Stimulated activated CD4-positive, alpha-beta T cell treated with anti-CD3 and anti-CD28 coated beads, TNF-alpha, amount 100 ng/mL, for 4 hours (primary cell): ENCODE measurements at places on chromosomes 5 and 9.

DNA sequence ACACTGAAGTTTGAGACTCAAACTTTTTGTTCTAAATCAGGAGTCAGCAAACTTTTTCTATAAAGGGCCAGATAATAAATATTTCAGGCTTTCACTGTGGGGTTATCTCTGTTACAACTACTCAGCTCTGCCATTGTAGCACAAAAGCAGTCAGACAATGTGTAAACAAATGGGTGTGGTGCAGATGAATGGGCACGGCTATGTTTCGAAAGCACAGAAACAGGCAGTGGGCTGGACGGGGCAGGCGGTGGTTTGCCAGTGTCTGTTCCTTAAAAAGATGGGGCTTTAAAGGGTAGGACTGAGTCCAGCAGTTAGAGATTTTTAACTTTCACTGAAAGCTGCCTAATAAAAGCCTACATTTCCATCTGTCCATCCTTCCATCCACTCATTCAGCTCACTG is 48.9 kb downstream of the PFDN1 start:
- DNase-seq = no peak

GRCh38 chr9:137977571-137978261 is 100.1 kb downstream of the CACNA1B start:
- no peak for DNase-seq

DNA sequence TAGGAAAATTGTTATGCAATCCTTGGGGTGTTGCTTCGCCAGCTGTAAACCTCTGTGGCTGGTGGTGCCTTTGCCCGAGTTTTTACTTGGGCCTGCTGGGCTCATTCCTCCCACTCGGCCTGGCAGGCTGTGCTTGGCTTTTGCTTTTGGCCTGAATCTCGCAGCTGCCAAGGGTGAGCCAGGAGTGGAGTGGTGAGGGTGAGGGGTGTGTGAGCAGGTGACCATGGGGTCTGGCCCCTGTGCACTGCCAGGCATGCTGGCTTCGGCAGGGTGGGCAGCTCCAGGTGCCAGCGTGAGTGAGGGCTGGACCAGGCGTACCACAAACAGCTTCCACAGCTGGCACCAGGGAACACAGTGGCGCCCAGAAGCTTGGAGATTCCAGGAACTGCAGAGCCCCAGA is 12.6 kb upstream of the DHFR start:
- no peak for DNase-seq

DNA sequence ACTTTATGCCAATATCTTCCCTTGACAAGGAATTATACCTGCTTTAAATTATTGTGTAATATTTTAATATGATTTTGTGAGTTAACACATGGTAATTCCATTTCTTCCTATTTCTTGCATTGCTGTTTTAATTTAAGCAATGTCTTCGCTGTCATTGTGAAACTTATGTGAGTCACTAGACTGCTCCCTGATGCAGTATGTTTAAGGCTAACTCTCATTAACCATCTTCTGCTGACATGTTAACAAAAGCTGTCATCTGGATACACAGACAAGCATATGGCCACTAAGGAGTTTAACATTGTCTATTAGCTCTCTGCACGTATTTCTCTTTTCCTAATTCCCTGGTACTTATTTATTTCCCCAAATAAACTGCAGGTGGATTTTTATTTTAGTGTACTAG is 980.8 kb upstream of the CTNND2 start:
- no peak for DNase-seq

DNA sequence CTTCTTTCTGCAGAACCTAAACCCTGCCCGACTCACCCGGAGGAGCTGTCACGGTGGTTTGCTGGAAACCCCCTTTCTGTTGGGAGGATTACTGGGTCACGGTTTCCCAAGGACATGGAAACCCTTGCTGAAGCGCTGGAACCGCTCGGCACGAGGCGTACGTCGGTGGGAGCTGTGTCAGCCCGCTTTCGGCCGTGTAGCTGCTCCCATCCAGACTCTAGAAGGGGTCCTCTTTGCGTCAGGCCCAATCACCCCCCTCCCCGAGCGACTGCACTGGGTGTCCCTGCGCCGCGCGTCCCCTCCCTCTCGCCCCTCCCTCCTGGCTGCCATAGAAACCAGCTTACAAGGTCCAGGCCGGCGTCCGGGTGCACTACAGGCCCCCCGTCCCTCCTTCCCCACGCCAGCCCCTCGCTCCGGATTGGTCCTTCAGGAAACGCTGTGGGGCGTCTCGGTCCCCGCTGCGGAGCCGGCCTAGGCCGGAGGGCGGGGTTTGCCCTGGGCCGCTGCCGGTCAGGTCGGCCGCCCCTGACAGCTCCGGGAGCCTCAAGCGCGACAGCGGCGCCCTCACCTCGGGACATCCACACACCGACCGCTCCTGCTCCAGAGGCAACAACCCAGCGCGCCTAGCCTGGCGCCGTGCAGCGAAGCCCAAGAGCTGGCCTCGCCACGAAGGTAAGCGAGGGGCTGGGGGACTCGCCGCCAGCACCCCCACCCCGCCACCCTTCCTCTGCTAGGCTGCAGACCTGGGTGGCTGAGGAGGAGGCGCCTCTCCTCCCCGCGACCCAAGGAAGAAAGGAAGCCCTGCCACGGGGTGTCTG is at the start of gene NIM1K:
Gene NIM1K (plus strand): TSS at position 486 of the 818 bp plus-strand sequence. CDS start 53,551 bp downstream, outside the sequence.
- no peak for DNase-seq

DNA sequence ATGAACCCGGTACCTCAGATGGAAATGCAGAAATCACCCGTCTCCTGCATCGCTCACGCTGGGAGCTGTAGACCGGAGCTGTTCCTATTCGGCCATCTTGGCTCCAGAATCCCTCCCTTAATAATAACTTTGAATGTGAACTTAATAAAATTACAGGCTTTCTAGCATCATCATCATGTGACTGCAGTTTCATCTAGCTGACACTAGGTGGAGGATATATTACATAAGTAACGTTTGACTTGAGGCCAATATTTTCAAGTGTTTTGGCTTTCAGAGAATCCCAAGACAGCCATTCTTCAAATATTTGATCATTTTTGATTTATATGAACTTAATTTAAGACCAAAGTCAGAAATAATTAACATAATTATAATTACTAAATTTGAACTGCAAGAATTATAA is 474.9 kb upstream of the CDH10 start:
- no peak for DNase-seq

DNA sequence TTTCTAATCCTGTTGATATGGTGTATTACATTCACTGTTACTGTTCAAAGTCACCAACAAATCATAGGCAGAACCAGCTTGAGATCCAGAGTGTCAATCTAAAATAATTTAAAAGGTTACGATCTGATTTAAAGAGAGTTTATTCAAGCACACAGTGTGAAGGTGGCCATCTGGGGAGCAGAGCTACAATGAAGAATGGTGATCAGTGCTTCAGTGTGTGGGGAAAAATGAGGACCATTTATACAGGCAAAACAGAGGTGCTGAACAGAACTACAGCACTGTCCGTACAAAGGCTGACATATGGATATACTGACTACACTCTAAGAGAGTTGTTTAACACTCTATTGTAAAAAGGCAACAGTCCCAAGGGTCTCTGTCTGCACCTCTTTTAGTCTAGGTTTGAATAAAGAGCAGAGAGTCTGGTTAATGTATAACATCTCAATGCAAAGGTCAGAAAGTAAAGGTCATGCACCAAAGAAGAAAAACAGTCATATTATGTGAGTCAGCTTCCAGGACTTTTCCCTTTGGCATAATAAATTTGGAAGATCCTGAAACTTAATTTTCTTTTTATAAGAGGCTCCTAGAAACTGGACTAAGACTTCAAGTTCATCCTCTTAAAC is 29.7 kb upstream of the TDRD7 start:
- DNase-seq = no peak

DNA sequence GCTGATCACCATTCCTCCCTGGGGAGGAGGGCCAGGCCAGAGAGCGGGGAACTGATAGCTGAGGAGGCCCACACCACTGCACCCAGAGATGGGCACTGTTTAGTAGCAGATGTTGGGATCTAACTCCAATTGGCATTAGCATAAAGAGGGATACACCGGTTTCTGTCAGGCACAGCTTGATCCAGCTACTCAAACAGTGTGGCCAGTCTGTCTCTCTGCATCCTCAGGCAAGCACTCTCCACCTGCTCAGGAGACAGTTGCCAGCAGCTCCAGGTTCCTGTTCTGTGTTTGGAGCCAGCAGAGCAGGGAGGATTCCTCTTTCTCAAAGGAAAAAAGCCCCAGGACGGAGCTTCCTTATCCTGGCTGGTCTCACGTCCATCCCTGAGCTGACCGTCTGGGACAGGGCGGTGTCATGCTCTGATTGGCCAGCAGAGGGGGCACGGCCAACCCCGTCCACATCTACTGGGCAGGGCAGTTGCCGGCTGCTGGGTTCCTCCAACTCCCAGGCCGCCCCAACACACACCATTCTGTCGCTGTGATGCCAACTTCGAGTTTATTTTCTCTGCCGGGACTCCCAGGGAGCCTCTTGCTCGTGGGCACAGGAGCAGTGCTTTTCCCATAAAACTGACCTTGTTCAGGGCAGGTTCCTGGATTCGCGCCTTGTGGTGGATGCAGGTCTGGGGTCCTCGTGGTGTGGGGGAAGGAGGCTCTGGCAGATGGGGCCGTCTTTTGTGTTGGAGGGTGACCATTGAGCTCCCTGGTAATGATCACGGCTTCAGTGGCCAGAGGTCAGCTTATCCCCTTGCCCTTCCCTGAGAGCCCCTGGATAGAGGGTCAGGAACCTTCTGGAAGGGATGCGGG is 47.9 kb downstream of the COL5A1 start:
- no peak for DNase-seq

GRCh38 chr5:173764332-173765028 is 123.7 kb upstream of the CPEB4 start:
- DNase-seq = no peak

DNA sequence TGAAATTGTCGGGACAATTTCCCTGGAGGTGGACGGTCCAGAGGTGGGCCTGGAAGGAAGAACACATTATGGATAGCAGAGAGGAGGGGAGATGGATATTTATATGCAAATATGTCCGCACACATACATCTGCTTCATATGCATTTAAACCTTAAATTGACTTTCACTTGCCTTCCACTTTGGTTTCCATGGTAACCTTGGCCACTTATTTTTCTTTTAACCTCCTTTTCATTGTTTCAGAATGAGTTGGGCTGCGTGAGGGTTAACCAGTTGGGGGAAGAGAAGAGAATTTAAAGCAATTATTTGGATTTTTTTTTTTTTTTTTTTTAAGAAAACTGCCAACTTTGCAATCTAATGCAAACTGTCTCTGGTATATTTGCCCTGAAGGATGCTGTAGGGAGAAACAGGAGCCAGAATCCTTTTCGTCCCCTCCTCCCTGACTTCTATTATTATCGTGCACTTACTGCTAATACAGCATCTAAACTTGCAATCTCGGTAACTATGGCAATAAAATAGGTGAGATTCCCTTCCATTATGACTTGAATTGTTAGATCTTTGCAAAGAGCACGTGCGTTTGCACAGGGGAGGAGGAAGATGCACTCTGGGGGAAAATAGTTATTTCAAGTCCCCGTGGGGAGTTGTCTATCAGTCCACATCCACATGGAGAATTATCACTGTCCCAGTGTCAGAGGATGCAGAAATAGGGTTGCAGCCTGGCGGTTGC is 35.6 kb downstream of the TLR4 start:
- no peak for DNase-seq

DNA sequence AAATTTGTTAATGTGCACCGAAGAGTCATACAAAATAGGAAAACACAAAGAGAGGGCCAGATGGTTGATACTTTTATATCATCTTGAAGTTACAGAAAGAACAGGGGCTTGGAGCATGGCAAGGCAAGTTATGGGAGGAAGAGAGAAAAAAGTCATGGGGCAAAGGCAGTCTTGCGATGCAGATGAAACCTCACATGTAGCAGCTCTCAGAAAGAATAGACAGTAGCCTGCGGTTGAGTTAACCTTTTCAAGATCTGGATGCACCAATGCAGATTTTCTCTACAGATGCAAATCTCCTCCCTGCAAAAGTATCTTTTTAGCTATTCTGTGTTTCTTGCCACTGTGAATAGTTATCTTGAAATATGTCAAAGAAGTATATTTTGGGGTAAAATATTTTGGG is 243.9 kb downstream of the TMEM167A start:
- no peak for DNase-seq

- DNase-seq = no peak
Observed at GRCh38 chr5:160369990-160370712, at the start of gene C1QTNF2. C1QTNF2 (minus strand) TSS chr5:160370626; CDS start chr5:160355011, 15,615 bp downstream.

GRCh38 chr9:2465921-2466460 is 155.6 kb upstream of the VLDLR start:
- DNase-seq = no peak

GRCh38 chr5:74226716-74227485 is 413.6 kb downstream of the ENC1 start:
- DNase-seq = no peak
